ENCODE measurements at places on chromosomes 2 and 18. TPM values are rescaled to one million over a fixed set of nuclear protein-coding genes. Genes with fewer than 3 reads are reported as not detected.

DNA sequence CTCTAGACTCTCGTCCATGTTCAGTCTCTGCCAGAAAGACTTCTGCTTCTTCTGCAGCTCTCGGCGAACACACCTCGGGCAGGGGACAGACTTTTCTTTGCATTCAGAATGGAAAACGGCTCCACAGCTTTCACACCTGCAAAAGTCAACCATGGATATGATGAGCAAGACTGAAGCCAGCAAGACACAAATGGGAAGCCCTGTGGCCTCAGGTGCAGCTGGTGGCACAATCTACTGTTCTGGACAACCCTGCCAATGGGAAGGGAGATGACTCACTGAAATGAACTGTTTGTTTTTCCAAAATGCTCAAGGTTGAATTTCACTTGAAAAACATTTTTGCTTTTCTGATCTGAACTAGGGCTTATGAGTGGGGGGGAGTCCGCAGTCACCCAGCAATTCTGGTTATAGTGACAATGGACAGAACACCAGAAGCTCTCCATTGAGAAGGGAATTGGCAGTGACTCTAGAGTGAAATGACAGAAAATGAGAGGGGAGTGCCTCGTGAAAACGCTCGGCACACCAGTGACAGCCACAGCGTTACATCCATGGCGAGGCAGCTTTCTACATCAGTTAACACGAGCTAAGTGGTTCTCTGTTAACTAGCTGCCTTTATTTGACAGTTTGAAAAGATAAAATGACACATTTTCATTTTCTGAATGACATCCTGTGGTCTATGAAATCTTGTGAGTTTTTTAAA, 58.8 kb upstream of the FZD5 start:
- DNase-seq = no peak

The POTEJ gene
- total RNA-seq = not detected

DNA sequence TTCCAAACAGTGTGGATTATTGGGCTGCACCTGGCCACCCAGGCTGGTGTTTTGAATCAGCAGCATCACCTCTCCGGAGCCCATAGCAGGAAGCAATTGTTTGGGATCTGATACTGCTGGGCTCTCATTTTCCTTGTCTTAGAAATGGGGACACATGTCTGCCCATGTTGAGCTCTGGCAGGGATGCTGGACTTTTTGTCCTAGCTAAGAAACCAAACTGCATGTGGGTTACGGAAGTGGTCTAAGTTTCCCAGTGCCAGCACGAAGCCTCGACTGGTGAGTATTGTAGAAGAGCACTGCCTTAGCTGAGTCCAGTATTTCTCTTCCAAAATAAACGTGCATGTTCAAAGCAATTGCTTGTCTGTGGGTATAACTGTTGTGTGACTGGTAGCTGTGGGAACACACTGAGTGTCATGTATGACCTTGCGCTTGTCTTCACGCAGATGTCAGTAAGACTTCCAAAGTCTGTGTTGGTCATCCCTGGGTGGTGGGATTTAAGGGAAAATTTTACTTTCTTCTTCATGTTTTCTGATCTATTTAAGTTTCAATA, 43.6 kb downstream of the SH3RF3 start:
- DNase-seq = no peak

DNA sequence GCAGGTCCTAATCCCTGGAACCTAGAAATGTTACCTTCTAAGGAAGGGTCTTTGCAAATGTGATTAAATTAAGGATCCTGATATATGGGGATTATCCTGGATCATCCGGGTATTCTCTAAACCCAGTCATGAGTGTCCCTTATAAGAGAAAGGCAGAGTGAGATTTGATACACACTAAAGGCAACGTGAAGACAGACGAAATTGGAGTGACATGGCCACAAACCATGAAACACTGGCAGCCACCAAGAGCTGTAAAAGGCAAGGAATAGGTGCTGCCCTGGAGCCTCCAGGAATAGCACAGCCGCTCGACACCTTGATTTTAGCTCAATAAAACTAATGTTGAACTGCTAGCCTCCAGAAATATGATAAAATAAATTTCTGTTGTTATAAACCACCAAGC, 45.0 kb downstream of the TPGS2 start:
- DNase-seq = no peak

DNA sequence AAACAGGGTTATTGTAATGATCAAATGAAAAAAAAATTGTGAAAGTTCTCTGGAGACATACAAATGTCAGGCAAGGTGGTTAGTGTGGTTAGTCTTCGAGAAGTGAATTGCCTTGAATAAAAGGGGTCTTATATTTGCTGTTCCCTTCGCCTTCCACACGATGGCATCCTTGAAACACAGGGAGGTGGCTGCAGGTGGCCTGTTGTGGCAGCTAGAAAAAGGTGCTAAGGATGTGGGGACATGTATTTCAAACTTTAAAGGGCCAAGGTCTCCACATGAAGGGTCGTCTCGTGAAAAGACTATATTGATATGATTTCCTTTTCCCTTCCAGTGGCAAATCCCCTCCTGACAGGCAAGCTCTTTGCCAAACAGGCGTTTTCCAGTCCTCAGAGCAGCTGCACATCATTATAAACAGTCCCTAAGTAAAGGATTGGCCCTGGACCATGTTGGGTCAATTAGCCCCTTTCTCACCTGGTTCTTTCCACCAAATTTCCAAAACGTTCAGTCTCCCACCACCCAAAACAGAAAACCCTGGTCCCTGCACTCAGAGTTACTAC, 68.5 kb downstream of the COPS8 start:
- DNase-seq = no peak

The FSIP2 gene
- total RNA-seq = 8.6 TPM

- DNase-seq = no peak
Measured at GRCh38 chr2:117056376-117056748, 758.1 kb upstream of the DDX18 start.

The RIOK3 gene
- total RNA-seq = 55.7 TPM

DNA sequence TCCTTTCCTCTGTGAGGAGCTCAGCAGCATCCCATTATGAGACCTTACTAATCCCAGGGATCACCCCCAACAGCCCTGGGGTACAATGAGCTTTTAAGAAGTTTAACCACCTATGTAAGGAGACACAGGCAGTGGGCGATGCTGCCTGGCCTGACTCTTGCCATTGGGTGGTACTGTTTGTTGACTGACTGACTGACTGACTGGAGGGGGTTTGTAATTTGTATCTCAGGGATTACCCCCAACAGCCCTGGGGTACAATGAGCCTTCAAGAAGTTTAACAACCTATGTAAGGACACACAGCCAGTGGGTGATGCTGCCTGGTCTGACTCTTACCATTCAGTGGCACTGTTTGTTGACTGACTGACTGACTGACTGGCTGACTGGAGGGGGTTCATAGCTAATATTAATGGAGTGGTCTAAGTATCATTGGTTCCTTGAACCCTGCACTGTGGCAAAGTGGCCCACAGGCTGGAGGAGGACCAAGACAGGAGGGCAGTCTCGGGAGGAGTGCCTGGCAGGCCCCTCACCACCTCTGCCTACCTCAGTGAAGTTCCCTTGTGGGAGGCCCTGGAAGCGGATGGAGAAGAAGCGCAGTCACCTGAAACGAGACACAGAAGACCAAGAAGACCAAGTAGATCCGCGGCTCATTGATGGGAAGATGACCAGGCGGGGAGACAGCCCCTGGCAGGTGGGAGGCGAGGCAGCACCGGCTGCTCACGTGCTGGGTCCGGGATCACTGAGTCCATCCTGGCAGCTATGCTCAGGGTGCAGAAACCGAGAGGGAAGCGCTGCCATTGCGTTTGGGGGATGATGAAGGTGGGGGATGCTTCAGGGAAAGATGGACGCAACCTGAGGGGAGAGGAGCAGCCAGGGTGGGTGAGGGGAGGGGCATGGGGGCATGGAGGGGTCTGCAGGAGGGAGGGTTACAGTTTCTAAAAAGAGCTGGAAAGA, 7.6 kb downstream of the PROC start:
- DNase-seq = no peak

- no peak for DNase-seq
Measured at GRCh38 chr2:96113367-96113677, 3.0 kb downstream of the ADRA2B start.

GRCh38 chr2:221896505-221897151, 324.5 kb upstream of the EPHA4 start:
- peak; percentile 23 for DNase-seq

The LOXL3 gene
- total RNA-seq = 16.1 TPM

GRCh38 chr2:118747066-118747465, 100.4 kb downstream of the EN1 start:
- DNase-seq = no peak

All from occipital lobe (tissue), 3 donors.